ENCODE measurements at places on chromosomes 1 and 21.
A peak's percentile ranks its signal among the peaks of the same experiment; 100 is the strongest.

DNA sequence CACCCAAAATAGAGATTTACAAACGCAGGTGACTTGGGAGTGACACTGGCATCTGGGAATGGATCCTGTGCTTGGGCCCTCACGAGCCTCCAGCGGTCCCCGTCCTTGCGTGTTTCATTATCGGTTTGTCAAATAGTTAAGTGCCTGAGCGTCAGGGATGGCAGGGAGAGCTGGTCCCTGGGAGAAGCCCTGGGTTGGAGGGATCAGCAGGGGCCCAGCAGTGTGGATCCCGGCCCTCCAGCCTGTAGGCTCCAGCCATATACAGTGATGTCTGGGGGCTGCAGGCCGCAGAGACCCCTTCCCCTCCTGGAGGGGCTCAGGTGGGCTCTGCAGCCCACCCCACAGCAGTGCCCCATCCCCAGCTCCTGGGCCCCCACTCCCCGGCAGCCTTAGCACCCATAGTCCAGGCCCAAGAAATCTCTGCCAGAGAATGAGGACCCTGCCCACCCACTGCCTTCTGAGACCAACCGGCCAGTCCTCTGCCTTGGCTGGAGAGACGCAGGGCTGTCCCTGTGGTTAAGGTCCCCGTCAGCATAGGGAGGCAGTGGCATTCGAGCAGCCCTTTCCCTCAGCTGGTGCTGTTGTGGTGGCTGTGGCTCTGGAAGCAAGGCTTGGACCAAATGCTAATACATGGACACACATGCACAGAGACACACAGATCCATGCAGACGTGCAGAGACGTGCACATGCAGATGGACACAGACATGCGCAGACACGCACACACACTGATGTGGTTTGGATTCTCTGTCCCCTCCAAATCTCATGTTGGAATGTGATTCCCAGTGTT, 2.4 kb upstream of the SLC19A1 start:
- no peak for DNase-seq

DNA sequence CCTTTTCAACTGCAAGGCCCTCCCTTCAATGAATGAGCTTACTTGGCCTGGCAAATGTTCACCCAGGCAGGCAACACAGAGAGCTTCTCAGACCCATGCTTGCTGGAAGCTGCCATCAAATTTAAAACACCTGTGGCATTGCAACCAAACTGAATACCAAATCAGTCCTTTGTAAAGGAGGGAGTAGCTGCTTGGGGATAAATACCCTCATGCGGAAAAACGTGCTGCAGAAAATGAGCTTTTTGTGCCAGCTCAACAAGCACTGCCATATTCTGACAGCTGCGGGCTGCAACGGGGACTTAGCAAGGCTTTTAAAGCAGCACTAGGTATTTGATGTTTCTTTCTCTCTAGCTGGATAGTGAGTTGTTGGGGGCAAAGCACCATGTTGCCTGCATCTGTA, 119.7 kb downstream of the PLPPR4 start:
- DNase-seq: no peak

DNA sequence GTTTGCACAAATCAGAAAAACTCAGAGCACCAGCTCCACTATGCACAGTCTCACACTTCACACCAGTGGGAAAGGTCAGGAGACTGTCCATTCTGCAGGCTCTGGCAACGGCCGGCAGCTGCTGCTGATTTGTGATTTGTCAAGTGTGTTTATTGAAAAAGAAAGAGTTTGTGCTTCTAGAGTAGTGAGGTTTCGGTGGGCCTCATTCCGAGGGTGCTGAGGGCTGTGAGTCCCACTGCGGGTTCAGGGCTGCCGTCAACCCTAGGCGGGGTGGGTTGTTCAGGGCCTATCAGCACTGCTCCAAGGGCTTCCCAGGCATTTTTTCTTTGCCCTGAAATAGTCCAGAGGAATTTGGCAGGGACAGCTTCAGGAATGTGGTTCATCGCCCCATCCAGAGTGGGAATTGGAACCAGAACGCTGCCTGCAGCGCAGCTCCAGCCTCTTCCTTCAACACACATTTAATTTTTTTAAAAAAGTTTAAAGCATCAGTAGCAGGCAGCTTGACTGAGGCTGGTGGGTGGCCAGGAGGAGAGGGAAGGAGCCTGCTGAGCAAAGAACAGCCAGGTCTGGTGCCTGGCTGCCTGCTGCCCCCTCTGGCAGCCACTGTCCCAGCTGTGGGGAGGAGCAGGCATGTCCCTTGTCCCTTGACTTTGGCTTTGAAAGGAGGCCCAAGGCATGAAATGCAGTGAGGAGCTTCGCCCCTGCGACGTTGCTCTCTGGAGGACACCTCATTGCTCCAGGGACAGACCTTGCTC, 19.7 kb downstream of the STUM start:
- DNase-seq: no peak

- DNase-seq: no peak
These were observed 6.5 kb downstream of the C1orf35 start for GRCh38 chr1:228096416-228097332.

DNA sequence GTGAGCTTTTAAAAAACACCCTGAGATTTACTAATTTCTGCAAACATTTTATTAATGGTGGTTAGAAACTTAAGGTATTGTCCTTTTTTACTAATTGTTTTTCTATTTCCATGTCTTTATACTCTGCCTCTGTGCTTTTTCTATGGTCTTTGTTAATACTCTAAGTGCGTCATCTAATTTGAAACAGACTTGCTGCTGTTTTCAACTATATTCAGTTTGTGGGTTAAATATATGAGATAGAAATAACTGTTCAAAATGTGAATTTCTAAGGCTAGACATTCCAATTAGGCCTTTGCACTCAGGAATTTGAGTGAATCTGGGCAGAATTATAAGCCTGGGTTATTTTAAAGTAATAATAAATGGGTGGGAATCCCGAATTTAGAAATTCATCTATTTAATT, 82.4 kb upstream of the COL11A1 start:
- no peak for DNase-seq

- no peak for DNase-seq
These were observed 172.9 kb upstream of the RUNX1 start for GRCh38 chr21:35222021-35222420.

DNA sequence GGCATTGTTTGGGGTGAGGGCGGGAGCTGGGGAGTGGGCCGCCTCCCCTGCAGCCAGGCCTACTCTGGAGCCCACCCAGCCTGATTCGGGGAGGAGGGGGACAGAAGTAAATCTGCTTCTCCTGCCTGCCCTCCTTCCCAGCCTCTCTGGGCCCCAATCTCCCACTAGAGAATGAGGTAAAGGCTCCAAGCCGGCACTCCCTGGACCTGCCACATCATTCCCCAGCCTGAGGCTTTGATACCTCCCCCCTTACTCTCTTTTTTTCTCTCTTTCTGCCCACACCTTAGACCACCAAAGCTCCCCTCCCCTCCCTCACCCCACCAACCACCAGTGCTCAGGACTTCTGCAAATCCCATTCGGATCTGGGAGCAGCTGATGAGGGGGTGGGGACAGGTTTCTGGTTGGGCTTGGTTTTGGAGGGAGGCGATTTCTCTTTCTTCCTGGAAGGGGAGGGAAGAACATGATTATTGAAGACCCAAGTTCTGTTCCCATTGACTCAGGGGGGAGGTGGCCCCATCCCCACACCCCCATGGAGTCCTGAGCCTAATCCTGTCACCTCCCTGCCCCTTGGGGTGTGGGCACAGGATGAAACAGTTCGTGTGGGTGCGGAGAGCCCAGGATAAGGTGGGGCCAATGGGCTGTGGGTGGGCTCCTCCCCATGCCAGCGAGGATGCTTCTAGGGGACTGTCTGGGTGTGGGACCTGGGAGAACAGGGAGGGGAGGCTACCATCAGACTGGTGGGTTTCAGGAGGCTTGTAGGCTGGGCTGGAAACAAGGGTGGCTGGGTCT, 1.3 kb downstream of the MAP7D1 start:
- DNase-seq: peak; percentile 38

- DNase-seq: no peak
These were observed 34.2 kb downstream of the VWA5B1 start for GRCh38 chr1:20324704-20325406.

GRCh38 chr21:45836694-45837670, 144.6 kb upstream of the COL6A1 start:
- DNase-seq: no peak

GRCh38 chr1:64920941-64921589, 45.3 kb downstream of the JAK1 start:
- DNase-seq: peak; percentile 58
